CD8-positive, alpha-beta memory T cell (primary cell): ENCODE measurements at places on chromosomes 7 and 10. TPM values are rescaled to one million over a fixed set of nuclear protein-coding genes. Genes with fewer than 3 reads are reported as not detected.

Gene IL15RA
- total RNA-seq = 30.1 TPM

Gene AS3MT
- 0.44 TPM for total RNA-seq

Gene TRIM50
- total RNA-seq = not detected

Gene IGF2BP3
- 0.13 TPM for total RNA-seq

Gene SAP25
- total RNA-seq = 14.3 TPM

Gene AGR2
- not detected for total RNA-seq

GRCh38 chr10:114917927-114918672 is 19.9 kb upstream of the TRUB1 start:
- H3K36me3 ChIP-seq = no peaks in the 10 kb centered on the region
- no peak overlapping the region for H3K4me3 ChIP-seq
- H3K27me3 ChIP-seq = no peaks in the 10 kb centered on the region
- H3K27ac ChIP-seq = no peak overlapping the region
- no peak for DNase-seq
- H3K4me1 ChIP-seq = no peaks in the 10 kb centered on the region

GRCh38 chr7:35785250-35785649 is 15.6 kb upstream of the SEPTIN7 start:
- DNase-seq = no peak
- no peak overlapping the region for H3K4me3 ChIP-seq
- H3K27me3 ChIP-seq = no peaks in the 10 kb centered on the region

GRCh38 chr10:122333037-122333436 is 41.5 kb upstream of the PLEKHA1 start:
- no peak overlapping the region for H3K27ac ChIP-seq
- H3K36me3 ChIP-seq = no peaks in the 10 kb centered on the region
- H3K4me1 ChIP-seq = no peaks in the 10 kb centered on the region

- no peaks in the 10 kb centered on the region for H3K36me3 ChIP-seq
- DNase-seq = no peak
- H3K27ac ChIP-seq = no peak overlapping the region
- H3K4me1 ChIP-seq = no peaks in the 10 kb centered on the region
- no peaks in the 10 kb centered on the region for H3K27me3 ChIP-seq
- H3K4me3 ChIP-seq = no peak overlapping the region
Measured at GRCh38 chr7:152851881-152852417, 92.4 kb downstream of the ACTR3B start.

DNA sequence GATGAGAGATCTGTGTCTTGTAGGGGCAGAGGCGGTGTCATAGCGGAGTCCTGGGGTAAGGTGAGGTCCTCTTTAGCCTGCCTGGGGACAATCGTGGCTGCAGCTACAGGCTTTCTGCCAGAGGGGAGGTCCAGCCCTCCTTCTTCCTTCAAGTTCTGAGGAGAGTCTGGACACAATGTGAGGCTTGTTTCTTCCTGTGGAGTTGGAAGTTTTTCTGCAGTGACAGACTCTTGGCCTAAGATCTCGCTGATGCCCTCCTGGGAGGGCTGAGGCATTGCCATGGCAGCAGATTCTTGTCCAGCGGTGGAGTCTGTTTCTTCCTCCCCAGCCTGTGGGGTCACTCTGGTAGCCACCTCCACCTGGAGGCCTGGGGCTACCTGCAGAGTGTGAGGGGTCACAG is 4.4 kb downstream of the NACAD start:
- H3K4me1 ChIP-seq = peaks cover 4% of the 10 kb centered on the region
- H3K36me3 ChIP-seq = no peaks in the 10 kb centered on the region
- peaks cover under 1% of the 10 kb centered on the region for H3K27me3 ChIP-seq
- DNase-seq = no peak
- H3K27ac ChIP-seq = no peak overlapping the region

- no peak overlapping the region for H3K4me3 ChIP-seq
- no peak overlapping the region for H3K27ac ChIP-seq
- H3K4me1 ChIP-seq = no peaks in the 10 kb centered on the region
- H3K27me3 ChIP-seq = no peaks in the 10 kb centered on the region
- no peak for DNase-seq
- H3K36me3 ChIP-seq = no peaks in the 10 kb centered on the region
Measured at GRCh38 chr10:120582753-120583152, 125.7 kb downstream of the PLPP4 start.

DNA sequence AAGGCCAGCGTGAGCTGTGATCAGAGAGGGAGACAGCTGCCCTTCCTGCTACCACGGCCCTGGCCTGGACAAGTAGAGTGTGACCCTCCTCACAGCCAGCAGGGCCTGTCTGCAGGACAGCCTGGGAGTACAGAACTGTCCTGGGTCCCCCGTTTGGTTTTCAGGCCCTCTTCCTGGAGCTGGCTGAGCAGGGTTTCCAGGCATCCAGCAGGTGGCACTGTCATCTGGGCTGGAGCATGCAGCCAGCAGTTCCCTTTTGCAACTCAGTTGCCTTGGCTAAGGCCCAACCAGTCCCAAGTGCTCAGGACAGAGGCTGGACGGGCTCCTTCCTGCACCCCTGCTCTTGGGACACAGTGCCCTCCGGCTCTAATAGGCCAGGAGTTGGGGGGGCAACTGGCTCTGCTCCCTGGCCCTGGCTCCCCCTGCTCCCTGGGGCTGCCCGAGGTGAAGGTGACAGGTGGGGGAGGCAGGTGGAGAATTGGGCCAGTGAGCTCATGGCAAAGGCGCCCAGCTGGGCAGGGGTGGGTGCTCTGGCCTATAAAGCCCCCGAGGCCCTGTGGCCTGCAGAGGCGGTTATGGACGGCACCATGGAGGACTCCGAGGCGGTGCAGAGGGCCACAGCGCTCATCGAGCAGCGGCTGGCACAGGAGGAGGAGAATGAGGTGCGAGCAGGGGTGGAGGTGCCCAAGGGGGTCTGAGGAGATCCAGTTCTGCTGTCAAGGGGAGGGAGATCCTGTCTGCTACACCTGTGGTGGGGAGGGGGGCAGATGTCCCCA is at the start of gene ANKRD2:
Gene ANKRD2, plus strand, starts transcription at position 566 of the 776 bp plus-strand sequence. Its CDS starts 10 bp downstream, at position 576.
- no peak within 1 kb of the TSS for H3K27ac ChIP-seq
- no peaks in the 10 kb centered on the region for H3K36me3 ChIP-seq
- no peaks in the 10 kb centered on the region for H3K27me3 ChIP-seq
- H3K4me1 ChIP-seq = no peaks in the 10 kb centered on the region
- no peak within 1 kb of the TSS for H3K4me3 ChIP-seq

- no peaks in the 10 kb centered on the region for H3K36me3 ChIP-seq
- no peaks in the 10 kb centered on the region for H3K4me1 ChIP-seq
- H3K27me3 ChIP-seq = no peaks in the 10 kb centered on the region
- no peak overlapping the region for H3K4me3 ChIP-seq
- no peak overlapping the region for H3K27ac ChIP-seq
Measured at GRCh38 chr7:53541475-53541874, 506.0 kb downstream of the POM121L12 start.

DNA sequence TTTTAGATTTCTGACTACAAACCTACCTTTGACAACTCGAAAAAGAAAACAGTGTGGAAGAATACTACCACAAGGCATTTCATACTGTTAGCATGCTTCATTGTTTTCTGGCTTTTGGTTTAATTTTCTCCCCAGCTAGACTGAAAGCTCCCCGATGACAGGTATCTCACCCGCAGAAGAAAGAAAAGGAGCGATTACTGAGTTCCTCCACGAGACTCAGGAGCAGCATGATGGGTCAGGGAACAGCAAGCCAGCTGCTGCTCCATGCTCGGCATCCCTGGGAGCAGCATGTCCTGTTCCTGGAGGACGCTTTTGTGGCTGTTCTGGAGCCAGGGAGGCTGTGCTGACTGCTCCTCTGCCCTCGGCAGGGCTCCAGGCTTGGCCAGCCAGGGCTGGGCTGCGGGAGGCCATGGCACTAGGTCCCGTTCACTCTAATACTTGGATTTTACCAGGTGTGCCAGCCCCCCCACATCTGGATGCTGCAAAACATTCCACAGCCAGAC is 133.4 kb downstream of the PRKAG2 start:
- no peak overlapping the region for H3K27ac ChIP-seq
- no peak overlapping the region for H3K4me3 ChIP-seq
